ENCODE measurements at places on chromosomes 3 and 15.

DNA sequence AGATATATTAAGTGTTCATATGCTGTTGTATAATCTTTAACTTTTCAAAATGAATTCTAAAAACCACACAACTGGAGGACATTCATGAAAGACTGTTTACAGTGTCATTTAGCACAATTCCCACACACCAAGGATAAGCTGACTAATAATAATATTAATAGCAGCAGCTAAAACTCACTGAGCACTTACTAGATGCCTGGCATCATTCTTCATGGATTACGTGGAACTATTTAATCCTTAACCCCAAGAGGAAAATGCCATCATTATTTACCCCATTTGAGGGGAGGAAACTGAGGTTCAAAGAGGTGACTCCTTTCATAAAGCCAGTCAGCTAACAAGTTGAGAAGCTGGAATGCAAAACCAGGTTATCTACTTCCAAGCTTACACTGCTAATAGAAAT, 77.0 kb downstream of the TMEM108 start:
- no peak for DNase-seq

- DNase-seq: no peak
Measured at GRCh38 chr3:156751461-156752025, 74.6 kb upstream of the LEKR1 start.

DNA sequence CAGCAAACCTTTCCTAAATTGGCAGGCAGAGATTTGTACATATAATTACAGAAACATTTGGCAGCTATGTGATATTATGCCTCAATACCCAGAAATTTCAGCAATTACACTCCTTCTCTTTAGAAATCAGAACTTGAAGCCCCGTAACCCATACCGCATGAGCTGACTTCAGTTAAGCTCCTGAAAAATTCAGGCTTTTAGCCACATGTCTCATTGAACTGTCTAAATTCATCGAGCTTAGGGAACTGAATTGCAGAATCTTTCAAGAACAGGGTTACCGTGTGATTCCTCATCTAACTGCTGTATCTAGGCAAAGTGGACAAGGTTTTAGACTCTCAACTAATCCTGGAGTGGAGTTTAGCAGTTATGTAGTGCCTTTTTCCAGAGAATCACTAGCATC, 333.0 kb downstream of the EPHA3 start:
- no peak for DNase-seq

GRCh38 chr3:177729956-177730681, 532.8 kb upstream of the TBL1XR1 start:
- DNase-seq: no peak

DNA sequence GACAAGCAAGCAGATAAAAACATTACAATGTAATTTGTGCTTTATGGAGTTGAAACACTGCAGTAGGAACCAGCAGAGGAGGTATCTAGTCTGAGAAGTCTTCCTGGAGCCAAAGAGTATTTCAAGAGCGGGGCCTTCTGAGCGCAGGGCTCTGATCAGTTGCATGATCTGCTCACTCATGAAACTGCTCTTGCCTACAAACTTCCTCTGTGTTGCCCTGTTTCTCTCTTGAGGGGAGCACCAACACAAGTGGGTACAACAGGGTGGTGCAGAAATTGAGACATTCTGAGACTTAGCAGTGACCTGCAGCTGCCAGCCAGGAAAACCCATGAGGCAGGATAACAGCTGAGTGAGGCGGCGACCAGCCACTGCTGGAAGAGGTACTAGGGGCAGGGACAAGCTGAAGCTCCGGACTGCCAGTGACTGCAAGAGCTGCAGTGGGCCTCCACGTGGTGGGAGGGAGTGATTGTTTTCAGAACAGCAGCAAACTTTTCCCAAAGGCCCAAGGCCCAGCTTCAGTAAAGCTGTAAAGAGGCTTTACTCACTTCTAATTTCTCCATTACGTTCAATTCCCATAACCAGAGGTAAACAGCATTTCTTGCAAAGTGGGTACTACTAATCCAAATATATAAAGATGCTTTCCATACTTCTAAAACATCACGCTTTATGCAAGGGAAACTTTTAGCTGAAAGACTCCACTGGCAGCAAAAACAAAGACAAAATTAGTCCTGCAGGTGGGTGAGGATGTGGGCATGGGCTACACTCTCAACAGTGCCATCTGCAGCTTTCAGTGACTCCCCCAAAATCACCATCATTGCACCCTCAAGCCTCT, 69.0 kb upstream of the LPP start:
- no peak for DNase-seq

DNA sequence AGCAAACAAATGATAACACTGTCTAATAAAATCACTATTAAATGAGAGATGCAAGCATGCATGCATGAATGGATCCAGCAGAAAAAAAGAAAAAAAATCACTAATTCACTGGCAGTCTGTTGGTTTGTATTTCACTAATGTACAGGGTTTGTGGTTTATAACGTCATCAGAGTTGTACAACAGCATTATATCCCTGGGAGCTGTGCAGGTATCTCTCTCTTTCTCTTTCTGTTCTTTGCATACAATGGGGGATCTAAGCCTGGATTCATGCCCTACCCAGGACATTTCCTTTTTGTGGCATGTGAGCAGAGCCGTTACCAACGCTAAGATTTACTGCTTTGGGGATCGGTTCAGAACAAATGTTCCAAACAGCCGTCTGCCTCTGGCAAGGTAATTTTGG, 229.5 kb downstream of the SOX2 start:
- no peak for DNase-seq
